ENCODE measurements at places on chromosomes 12 and 14. TPM values are rescaled to one million over a fixed set of nuclear protein-coding genes. Genes with fewer than 3 reads are reported as not detected.

PTCSC3 gene
- total RNA-seq = not detected

ZNF605 gene
- 16.1 TPM for total RNA-seq

IL31 gene
- total RNA-seq = not detected

TESPA1 gene
- total RNA-seq = not detected

DACT1 gene
- 43.4 TPM for total RNA-seq

RFX4 gene
- not detected for total RNA-seq

NAV3 gene
- total RNA-seq = 94.9 TPM

DHRS2 gene
- total RNA-seq = not detected

SERPINA5 gene
- total RNA-seq = 0.33 TPM

PELI2 gene
- total RNA-seq = 7.6 TPM

APOLD1 gene
- total RNA-seq = 3.5 TPM

CLEC6A gene
- not detected for total RNA-seq

PLCZ1 gene
- not detected for total RNA-seq

GALNT8 gene
- total RNA-seq = not detected

PPP1R36 gene
- 1.2 TPM for total RNA-seq

FAM234B gene
- total RNA-seq = 12.6 TPM

RNASE12 gene
- total RNA-seq = not detected

VASH1 gene
- 7.7 TPM for total RNA-seq

POTEM gene
- total RNA-seq = not detected

UNC119B gene
- 44.3 TPM for total RNA-seq

MCRS1 gene
- total RNA-seq = 42.9 TPM

SCNN1A gene
- not detected for total RNA-seq

CCDC177 gene
- total RNA-seq = not detected

TC2N gene
- 0.26 TPM for total RNA-seq

ESYT1 gene
- 257 TPM for total RNA-seq

BDKRB1 gene
- 1.3 TPM for total RNA-seq

OR10P1 gene
- not detected for total RNA-seq

RHOF gene
- 2.2 TPM for total RNA-seq

TAS2R20 gene
- total RNA-seq = 3.8 TPM

LBHD2 gene
- not detected for total RNA-seq

RDH12 gene
- not detected for total RNA-seq

TTC5 gene
- total RNA-seq = 17.1 TPM

ADAMTS20 gene
- not detected for total RNA-seq

PTPRB gene
- total RNA-seq = 8.6 TPM
